ENCODE measurements at places on chromosomes 11 and 22. TPM values are rescaled to one million over a fixed set of nuclear protein-coding genes. Genes with fewer than 3 reads are reported as not detected.

DNA sequence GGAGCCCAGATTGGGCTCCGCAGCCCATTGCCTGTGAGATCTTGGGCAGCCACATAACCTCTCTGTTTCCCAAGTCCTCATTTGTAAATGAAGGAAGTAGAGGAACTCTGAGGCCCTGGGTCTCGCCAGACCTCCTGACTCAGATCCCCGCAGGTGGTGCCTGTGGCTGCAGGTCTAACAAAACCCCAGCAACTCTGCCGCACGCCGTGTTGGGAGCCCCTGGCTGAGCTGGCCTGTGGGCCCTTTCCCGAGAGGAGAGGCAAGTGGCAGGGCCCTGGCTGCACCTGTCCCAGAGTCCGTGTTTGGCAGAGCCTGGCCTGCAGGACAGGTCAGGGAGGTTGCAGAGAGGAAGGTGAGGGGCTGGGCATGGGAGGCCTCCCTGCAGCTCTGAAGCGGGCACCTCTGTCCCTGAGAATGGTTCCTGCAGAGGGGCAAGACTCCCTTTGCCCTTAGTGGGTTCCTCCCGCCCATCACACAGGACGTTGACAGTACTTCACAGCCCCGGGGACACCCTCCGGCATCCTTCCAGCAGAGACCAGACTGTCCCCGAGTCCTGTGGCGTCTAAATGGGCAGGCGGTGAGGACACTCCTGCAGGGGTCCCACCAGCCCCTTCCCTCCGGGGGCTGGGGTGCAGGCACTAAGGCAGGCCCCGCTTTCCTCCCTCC, 67.7 kb downstream of the ARHGAP8 start:
- no peak for DNase-seq

DNA sequence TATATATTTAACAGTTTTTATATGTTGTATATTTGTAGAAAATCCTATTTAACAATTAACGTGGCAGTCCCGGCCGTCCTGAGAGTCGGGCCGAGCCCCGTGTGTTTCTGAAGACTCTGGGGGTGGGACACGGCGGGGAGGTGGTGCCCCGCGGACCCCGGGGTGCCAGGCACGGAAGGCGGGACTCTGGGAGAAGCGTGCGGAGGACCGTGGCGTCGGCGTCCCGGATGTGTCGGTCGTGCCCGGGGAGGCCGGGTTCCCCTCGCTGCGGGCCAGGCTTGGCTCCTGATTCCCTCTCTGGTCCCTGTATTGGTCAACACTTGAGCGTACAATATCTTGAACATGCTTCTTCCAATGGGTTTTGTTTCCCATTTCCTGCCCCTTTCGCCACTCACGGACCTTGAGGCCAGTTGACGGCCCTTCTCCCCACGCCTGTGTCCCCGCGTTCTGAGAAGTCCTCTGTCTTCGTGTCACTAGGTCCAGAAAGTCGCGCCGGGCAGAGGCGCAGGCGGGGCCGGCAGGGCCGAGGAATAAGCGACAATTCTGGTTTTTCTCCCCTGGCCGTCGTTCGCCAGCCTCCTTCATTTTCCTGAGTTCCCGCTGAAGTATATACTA, 1076.7 kb downstream of the BRD1 start:
- DNase-seq, result no peak

The ASPHD2 gene
- 2.2 TPM for total RNA-seq

- DNase-seq, result peak; percentile 22
These were observed 31.3 kb upstream of the MYOD1 start for GRCh38 chr11:17687946-17688670.

The MMP8 gene
- total RNA-seq, result under 0.01 TPM

GRCh38 chr11:61967924-61968757, 707 bp upstream of the FTH1 start:
- peak; percentile 38 for DNase-seq

The CALCB gene
- not detected for total RNA-seq

GRCh38 chr11:63567044-63567840, 4.1 kb upstream of the PLAAT2 start:
- peak; percentile 96 for DNase-seq

DNA sequence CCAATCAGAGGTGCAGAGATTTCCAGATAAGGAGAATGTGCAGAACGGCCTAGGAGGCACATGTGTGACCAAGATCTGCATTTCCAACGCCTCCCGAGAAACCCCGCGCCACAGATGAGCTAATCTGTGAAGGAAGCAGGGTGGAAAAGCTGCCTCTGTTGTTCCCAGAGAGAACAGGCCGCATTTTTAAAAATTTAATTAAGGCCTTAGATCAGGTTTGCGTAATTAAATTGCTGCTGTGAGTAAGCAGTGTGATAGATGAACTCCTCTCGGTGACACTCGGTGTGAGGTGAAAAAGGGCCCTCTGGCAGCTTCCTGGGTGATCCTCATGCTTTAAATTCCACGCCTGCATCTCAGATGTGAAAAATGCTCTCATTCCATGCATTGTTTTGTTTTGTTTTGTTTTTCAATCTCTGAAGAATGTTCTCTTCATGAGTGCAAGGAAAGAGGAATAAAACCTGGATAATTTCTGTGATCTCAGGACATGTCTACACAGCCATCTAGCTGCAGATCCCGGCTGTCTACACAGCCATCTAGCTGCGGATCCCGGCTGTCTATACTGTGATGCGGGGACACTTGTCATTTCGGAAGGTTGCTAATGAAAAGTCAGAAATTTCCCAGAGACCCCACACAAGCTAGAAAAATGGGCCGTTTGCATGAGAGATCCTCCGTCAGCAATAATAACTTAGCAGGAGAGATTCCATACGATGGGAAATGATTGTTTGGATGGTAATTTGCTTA, 1398.9 kb downstream of the BRD1 start:
- peak; percentile 2 for DNase-seq

GRCh38 chr22:22576244-22576988, 17.4 kb upstream of the PRAME start:
- peak; percentile 53 for DNase-seq

- DNase-seq, result peak; percentile 42
These were observed 1.4 kb downstream of the ARHGAP20 start for GRCh38 chr11:110710628-110711381.

- DNase-seq, result no peak
These were observed 6.5 kb downstream of the C11orf16 start for GRCh38 chr11:8926236-8926635.

DNA sequence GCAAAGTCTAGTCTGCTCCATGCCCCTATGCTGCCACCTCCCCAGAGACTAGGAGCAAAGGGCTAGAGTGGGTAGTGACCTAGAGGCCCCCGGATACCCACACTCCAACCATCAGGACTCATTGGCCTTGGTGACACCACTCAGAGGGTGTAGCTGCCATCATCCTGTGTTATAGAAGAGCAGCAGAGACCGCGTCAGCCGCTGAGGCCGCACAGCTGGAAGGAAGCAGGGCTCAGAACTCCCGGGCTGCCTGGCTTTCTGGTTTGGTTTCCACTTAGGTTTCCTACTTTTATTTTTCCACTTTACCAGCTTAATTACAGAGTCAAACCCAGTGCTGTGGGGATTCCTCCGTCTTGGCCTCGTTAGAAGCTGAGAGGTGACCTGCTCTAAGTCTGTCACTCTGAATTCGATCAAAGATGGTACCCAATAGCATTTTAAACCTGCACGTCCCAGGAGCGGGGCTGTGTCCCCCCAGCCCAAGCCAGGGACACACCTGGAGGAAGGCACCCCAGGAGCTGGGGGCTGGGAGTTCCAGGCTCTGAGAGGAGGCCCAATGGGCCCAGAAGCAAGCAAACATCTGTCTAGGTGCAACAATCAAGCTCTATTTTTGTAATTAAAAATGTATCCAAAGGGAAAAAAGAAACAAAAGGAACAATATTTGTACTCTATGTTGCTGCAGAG, 2.1 kb upstream of the CDKN1C start:
- DNase-seq, result no peak
